ENCODE measurements at places on chromosomes 7 and 10. TPM values are rescaled to one million over a fixed set of nuclear protein-coding genes. Genes with fewer than 3 reads are reported as not detected.

The UNCX gene
- not detected for total RNA-seq

The COL26A1 gene
- not detected for total RNA-seq

The CUBN gene
- 1.9 TPM for total RNA-seq

The GPR141 gene
- not detected for total RNA-seq

The FFAR4 gene
- 1.1 TPM for total RNA-seq

The GATA3 gene
- total RNA-seq = 0.68 TPM

The STEAP2 gene
- 21.2 TPM for total RNA-seq

The EIF4EBP2 gene
- 185 TPM for total RNA-seq

The C7orf25 gene
- total RNA-seq = 8.8 TPM

The PHF14 gene
- total RNA-seq = 39.9 TPM

The CABCOCO1 gene
- not detected for total RNA-seq

The ARMC10 gene
- 38.1 TPM for total RNA-seq

The MEST gene
- 319 TPM for total RNA-seq

The RNLS gene
- total RNA-seq = 20.5 TPM

The PIK3AP1 gene
- total RNA-seq = 26.4 TPM

The DENND2A gene
- total RNA-seq = 10.4 TPM

The STK31 gene
- 0.66 TPM for total RNA-seq

The ATRNL1 gene
- not detected for total RNA-seq

The PNLIPRP2 gene
- not detected for total RNA-seq

The AKR1C1 gene
- total RNA-seq = 193 TPM

The NAT16 gene
- not detected for total RNA-seq

The MYO3A gene
- 0.19 TPM for total RNA-seq

The MMP21 gene
- total RNA-seq = not detected

The SMO gene
- 4.0 TPM for total RNA-seq

The PNLIP gene
- not detected for total RNA-seq

The KIAA1549 gene
- total RNA-seq = 0.75 TPM

The IDE gene
- 23.8 TPM for total RNA-seq

The PDGFA gene
- 6.6 TPM for total RNA-seq

The ASNS gene
- total RNA-seq = 9.2 TPM

The ASIC3 gene
- total RNA-seq = not detected

The SH2D4B gene
- total RNA-seq = not detected

The TET1 gene
- 8.5 TPM for total RNA-seq

The MOGAT3 gene
- not detected for total RNA-seq

The HPS1 gene
- 60.9 TPM for total RNA-seq

The ASCC1 gene
- total RNA-seq = 26.8 TPM

The TSPAN15 gene
- total RNA-seq = 60.6 TPM

The GDF2 gene
- not detected for total RNA-seq

The SLC26A3 gene
- total RNA-seq = not detected

The ZC3HAV1 gene
- total RNA-seq = 24.4 TPM

The LIPA gene
- total RNA-seq = 1,001 TPM

The GNAT3 gene
- total RNA-seq = not detected
